ENCODE measurements at places on chromosomes 13 and 19. TPM values are rescaled to one million over a fixed set of nuclear protein-coding genes. Genes with fewer than 3 reads are reported as not detected.
A peak's percentile ranks its signal among the peaks of the same experiment; 100 is the strongest.

DNA sequence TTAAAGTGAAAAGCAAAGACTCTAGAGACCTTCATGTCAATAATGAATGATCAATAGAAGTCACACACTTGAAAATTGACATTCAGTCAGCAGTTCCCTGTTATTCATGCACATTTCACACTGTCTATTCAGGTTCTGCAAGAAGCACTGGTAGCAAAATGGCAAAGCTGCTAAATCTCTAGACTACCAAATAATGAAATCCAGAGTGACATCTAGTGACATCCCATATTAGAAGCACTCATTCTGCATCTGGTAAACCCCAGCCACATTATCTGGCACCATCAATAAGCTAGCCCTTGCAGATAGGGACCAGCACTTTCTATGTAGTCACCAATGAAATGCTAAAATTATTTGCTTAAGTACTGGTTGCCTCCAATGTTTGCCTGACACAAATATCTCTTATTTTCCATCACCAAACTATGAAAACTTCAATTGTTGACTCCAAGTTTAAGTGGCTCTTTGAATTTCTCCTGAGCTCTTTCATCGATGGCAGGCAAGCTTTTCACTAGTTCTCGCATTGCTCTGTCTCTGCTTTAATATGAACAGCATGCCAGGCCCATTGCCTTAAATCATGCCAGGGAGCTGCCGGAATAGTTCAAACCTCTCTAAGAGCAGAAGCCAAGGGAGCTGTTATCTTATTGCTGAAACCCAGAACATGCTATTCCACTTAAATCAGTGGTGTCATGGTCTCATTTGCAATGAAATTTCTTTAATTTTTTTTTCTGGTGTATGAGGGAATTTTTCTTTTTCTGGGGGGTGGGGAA is 409.9 kb downstream of the MZT1 start:
- DNase-seq = no peak

GRCh38 chr13:65857942-65858565 is 1372.1 kb downstream of the PCDH9 start:
- DNase-seq = no peak

GRCh38 chr19:33434886-33435705 is 61.6 kb downstream of the CEBPG start:
- peak; percentile 26 for DNase-seq

KCNK6 gene
- polyA plus RNA-seq = 5.3 TPM

WDR62 gene
- polyA plus RNA-seq = 4.0 TPM

CEACAM8 gene
- polyA plus RNA-seq = 0.54 TPM

DNA sequence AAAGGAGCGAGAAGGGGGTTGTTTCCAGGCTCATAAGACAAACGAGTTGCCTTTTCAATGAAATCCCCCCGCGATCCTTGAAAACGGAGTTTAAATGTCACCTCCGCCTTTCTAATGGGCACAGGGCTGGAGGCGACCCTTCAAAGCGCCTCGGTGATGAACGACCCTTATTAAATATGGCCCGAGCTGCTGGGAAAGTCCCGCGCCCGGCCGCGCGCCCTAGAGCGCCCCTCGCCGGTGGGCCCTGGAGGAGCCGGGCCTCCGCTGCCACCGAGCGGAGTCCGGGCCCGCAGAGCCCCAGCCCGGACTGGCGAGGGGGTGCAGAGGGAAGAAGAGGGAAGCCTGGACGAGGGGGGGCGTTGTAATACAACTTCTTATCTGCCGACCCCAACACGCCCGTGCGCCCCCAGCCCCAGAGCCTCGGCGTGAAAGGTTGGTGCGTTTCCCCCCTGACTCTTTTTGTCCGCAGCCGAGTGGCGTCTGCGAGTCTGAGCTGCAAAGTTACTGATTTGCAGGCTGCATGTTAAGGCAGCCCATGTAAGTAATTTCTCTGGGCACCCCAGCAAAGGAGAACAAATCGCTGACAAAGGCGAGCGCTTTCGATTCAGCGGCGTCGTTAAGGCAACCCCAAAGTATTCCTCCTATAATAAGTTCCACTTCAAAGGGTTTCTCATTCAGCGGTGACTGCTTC is 11.9 kb downstream of the ZIC5 start:
- no peak for DNase-seq

DNA sequence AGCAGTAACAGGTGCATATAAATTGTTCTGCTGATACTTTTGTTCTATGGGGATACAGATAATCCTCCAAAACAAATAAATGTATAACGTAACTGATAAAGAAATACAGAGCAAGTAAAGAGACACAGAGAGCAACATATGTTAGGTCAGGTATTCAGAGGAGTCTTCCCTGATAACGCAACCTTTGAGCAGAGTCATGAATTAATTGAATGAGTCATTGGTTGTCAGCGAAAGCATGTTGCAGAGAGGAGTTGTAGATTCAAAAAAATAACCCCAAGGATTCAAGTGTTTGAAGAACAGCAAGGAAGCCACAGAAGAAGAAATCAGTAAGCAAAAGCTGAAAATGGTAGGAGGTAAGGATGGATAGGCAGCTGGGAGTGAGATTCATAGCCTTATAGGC is 245.2 kb downstream of the TBC1D4 start:
- no peak for DNase-seq

DNA sequence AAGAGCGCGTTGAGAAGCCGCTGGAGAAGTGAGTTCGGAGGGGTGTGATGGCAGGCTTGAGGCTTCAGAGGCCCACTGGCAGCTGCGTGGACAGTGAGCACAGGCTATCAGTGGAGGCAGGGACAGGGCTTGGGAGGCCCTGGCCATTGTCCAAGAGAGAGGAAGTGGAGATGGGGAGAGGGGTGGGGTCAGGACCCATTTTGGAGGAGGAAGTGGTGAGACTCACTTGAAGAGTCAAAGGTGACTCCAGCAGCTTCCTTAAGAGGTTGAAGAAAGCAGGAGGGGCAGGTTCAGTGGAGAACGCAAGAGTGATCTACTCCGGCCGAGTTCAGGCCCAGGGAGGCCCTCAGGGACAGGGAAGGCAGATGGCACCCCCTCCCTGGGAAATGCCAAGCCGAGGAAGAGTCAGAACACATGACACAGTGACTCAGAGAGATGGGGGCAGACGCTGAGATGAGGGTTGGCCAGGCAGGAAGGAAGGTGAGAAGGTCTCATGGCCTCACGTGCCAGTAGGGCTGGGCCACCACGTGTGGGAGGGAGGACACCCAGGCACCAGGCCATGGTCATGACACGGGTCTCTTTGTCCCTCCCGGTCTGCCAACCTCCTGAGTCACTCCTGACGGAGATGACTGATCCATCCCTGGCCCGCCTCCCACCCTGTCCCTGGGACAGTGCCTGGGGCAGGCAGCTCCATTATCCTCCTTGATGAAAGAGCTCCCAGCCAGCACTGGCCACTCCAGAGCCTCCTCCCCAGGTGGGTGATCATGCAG is 10.1 kb upstream of the CD22 start:
- DNase-seq = peak; percentile 88

CGB1 gene
- not detected for polyA plus RNA-seq
